ENCODE measurements at places on chromosomes 6 and 20.

DNA sequence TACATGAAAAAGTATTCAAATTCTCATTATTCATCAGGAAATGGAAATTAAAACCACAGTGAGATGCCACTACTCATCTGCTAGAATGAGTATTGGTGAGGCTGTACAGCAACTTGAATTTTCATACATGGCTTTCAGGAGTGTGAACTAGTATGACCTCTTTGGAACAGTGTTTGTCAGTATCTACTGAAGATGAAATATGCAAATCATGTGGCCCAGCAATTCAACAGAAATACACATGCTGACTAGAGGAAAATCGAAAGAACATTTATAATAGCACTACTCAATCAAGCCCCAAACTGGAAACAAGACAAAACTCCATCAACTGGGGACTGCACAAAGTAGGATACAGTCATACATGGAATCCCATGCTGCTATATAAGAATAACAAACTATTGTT, 102.2 kb downstream of the DCDC2 start:
- no peak for DNase-seq

DNA sequence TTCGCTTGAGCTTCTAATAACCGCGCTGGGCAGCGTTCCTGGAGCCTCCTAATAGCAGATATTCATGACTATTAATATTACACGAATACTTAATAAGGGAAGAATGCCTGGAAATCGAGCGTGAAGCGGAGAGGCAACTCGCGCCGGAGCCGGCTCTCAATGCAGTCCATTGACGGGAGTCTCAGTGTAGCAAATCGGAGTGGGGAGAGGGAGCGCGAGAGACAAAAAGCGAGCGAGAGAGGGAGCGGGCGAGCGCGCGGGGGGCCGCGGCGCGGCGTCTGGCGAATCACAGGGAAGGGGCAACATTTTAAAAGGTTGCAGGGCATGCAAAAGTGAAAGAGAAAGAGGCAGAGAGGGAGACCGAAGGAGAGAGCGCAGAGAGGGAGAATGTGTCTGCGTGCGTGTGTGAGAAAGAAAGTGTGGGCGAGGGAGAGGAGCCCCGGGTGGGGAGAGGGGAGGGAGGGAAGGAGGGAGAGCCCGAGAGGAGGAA, 2.9 kb downstream of the TFAP2A start:
- DNase-seq = peak; percentile 89

DNA sequence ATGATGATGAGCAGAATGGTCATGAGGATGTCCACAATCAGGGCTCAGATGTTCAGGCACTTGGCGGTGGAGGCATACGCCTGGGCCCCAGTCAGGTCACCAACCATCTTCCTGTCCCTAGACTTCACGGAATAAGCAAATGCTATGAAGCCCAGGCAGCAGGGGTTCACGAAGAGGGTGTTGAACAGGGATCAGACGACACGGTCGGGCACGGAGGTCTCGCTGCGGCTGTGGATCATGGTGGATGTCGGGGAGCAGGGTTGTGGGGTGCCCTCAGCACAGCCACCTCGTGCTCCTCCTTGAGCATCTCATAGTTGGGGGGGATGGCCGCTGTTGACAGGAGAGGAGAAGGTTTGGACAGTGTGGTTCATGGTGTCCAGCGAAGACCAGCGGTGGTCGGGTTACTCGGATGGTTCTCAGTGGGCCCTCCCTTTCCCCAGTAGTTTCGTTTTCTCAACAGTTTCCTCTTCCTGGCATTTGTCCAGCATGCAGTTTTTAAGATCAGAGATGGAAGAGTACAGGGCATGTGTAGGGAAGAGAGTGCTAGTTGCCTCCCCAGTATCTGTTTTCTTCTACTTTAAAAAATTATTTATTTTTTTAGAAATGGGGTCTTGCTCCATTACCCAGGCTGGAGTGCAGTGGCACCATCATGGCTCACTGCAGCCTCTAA, 20.3 kb upstream of the SPDEF start:
- no peak for DNase-seq

- no peak for DNase-seq
These were observed 44.6 kb upstream of the TBC1D7 start for GRCh38 chr6:13372688-13373487.
